ENCODE measurements at places on chromosomes 7 and 10.

DNA sequence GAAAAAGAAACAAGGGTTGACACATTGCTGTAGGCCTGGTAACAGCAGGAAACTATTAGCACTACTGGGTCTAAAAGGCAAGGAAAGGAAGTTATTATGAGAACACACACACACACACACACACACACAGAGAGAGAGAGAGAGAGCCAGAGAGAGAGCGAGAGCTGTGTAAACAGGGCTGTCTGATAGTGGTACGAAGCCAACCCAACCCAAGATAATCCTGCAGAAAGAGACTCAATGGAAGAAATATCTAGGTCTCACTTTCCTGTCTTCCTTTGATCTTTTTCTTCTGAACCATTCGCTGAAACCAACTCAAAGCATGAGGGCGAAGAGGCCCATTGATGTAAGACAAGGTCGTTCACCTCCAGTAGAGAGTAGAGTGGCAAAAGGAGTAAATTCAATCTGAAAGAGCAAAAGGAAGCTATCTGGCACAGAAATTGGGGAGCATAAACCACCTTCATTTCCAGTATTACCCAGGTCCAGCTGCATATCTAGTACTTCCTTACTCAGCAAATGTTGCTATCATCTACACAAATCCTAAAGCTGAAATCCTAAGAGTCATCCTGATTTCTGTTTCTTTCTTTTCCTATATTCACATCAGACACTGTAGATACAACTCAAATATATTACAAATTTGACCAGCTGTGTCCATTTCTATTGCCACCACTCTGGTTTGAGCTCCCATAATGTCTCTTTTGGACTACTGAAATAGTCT lies 110.2 kb downstream of the TMEM26 start:
- DNase-seq = no peak

GRCh38 chr7:152759949-152760853 lies 649 bp downstream of the ACTR3B start:
- DNase-seq = peak; percentile 38

DNA sequence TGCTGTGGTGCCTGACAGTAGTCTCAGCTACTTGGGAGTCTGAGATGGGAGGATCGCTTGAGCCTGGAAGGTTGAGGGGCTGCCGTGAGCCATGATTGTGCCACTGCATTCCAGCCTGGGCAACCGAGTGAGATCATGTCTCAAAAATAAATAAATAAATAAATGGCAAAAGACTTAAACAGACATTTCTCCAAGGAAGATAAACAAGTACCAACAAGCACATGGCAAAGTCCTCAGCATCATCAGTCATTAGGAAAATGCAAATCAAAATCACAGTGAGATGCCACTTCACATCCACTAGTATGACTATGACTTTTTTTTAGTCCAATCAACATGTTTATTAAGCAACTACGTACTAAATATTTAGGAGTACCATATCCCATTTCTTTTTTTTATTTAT lies 21.3 kb upstream of the KPNA7 start:
- no peak for DNase-seq

DNA sequence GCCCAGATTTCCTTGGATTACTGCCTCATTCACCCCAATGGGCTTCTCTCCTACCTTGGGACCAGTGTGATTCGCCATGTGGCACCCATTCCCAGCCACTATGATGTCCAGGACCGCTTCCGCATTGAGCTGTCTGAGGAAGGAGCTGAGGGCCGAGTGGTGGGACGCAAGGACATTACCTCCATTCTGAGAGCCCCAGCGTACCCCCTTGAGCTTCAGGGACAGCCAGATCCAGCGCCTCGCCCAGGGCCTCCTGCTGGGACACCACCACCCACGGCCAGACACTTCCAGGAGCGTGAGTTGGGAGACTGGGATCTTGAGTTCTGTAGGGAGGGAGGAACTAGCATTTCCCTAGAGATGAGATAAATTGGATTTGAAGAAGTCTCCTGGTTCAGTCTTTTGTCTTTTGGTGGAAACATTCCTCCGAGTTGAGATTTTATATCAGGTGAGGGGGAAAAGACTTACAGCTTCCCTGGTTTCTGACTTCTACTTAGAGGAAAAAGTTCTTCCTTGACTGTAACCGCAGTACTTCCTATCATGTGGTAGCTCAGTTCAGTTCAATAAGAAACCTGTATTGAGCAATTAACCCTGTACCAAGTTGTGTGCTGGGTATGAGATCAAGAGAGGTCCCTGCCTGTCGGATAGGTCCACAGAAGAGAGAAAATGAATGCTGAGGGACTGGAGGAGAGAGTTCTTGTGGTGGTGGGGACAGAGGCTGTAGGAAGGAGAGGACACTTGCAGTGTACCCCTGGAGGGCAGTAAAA lies 1.3 kb downstream of the MOSPD3 start:
- DNase-seq = no peak

GRCh38 chr7:45118889-45119331 lies 7.4 kb upstream of the TBRG4 start:
- DNase-seq = no peak

DNA sequence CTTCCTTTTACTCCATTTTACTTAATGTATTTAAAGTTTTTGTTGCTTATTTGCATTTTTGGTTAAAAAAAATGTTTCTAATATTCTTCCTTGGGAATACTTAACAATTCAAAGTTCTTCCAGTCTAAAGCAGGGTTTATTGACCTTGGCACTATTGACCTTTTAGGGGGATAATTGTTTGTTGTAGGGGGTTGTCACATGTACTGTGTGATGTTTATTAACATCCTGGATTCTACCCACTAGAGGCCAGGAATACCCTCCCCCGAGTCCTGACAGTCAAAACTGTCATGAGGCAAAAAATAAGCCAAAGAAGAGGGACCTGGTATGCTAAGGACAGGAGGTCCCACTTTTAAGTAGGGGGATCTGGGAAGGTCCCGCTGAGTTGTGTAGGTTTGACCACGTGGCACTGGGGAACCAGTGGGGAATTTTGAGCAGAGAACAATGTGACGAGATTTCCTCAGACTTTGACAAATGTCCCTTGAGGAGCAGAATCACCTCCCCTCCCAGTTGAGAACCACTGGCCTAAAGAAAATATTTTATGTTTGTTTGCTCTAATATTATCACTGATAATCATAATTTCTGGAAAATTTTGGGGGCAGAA lies 178.3 kb upstream of the PRR15 start:
- no peak for DNase-seq

DNA sequence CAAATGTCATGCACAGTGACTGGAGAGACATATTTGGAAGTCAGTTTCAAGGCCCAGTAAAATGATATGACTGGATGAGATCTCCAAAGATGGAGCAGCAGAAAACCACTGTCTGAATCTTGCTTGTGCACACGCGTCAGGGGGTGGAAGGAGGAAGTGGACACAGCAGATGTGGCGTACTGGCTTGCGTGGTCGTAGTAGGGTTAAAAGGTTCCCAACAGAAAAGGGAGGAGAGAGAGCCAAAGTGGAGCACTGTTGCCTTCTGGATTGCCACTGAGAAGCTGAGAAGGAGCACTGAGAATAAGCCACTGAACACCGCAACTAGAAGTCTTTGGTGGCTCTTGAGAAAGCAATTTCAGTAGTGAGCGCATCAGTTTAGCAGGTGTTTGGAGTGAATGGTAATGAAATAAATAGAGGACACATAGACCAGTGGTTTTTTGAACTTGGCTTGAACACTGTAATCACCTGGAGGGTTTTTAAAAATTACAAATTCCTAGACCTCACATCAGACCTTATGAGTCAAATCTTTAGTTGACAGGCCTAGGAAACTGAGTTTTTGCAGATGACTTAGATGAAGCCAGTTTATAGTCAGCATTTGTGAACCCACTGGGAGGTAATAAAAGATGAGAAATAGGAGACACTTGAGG lies 227.3 kb downstream of the PTEN start:
- DNase-seq = no peak

DNA sequence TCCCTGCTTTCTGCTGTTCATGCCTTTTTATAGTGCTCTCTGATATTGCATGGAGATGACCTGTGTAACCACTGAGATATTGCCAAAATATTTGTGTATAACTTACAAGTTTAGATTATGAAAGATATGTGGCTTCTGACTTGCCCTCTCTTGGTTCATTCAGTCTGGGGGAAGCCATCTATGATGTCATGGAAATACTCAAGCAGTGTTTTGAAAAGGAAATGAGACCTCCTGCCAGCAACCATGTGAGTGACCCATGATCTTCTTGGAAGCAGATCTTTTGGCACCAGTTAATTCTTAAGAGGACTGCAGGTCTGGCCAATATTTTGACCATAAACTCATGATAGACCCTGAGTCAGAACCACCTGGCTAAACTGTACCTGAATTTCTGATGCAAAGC lies 183.0 kb downstream of the THSD7A start:
- no peak for DNase-seq

GRCh38 chr7:79741684-79742083 lies 288.2 kb upstream of the MAGI2 start:
- peak; percentile 27 for DNase-seq

DNA sequence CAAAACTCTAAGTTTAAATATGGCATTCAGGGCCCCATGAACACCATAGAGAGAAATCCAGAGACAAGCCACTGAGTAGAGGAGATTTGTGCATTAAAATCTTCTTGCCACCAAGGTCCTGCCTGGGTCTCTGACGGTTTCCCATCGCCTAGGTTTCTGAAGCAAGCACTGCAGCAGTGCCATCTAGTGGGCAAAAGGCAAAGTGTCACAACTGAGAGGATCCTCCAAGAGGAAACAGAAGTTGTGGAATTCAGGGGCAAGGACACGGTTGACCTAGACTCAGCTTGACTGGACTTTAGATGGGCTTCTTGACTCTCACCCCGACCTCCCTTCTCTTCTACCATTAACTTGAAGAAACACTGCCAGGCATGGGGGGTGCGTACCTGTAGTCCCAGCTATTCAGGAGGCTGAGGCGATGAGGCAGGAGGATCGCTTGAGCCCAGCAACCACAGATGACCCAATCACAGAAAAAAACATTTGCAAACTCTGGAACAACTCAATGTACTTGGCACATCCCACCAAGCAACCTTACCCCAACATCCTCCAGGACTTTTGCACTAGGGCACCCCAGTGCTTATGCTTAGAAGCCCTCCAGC lies 604.1 kb downstream of the GALNT17 start:
- DNase-seq = peak; percentile 90

DNA sequence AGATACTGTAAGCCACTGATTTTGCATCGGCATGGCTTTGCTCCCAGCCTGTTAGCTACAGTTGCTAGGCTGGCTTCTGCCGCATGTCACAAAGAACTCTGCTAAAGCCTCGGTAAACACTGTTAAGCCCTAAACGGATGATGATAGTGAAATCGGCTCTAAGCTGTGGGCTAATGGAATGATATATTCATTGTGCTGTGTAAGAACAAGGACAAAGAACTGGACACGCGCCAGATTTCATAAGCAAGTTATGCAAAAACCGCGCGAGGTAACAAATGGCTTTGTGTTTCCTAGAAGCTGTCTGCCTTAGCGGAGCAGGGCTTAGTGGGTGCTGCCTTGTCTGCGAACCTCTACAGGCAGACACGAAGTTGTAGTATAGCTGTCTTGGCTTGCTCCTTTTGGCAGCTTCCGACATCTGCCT lies 331.3 kb upstream of the COBL start:
- DNase-seq = no peak

- DNase-seq = no peak
These were observed 438.8 kb downstream of the HTR7 start for GRCh38 chr10:90418869-90419652.

- DNase-seq = peak; percentile 60
These were observed 1.1 kb downstream of the FKBP9 start for GRCh38 chr7:32958046-32959025.

- no peak for DNase-seq
These were observed 228.9 kb upstream of the ETV1 start for GRCh38 chr7:14218338-14218737.

GRCh38 chr7:139768249-139768824 lies 9.5 kb downstream of the HIPK2 start:
- DNase-seq = no peak

- DNase-seq = no peak
These were observed 276.3 kb downstream of the GPR37 start for GRCh38 chr7:124489082-124489819.

DNA sequence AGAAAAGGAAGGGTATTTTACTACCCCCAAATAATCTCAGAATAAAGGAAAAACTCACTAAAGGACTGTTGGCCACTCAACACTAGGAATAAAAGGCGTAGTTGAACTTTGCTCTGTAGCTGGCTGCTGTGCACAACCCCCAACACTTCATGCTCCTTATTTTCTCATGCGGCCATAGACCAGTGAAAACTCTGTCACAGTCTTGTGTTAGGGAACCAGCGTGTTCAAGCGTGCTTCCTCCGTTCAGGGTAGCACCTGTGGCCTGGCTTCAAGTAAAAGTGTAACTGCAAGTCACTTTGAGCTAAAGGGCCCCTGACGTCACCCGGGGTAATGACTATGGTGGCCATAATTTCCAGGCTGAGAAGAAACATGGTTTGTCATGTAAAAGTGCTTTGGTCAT lies 27.0 kb downstream of the BLNK start:
- no peak for DNase-seq

- no peak for DNase-seq
These were observed 676.4 kb upstream of the NRP1 start for GRCh38 chr10:34010891-34011290.

- no peak for DNase-seq
These were observed 132.9 kb downstream of the ZMIZ1 start for GRCh38 chr10:79201706-79202105.

- DNase-seq = no peak
These were observed 2.5 kb downstream of the TCF7L2 start for GRCh38 chr10:112952282-112953173.

DNA sequence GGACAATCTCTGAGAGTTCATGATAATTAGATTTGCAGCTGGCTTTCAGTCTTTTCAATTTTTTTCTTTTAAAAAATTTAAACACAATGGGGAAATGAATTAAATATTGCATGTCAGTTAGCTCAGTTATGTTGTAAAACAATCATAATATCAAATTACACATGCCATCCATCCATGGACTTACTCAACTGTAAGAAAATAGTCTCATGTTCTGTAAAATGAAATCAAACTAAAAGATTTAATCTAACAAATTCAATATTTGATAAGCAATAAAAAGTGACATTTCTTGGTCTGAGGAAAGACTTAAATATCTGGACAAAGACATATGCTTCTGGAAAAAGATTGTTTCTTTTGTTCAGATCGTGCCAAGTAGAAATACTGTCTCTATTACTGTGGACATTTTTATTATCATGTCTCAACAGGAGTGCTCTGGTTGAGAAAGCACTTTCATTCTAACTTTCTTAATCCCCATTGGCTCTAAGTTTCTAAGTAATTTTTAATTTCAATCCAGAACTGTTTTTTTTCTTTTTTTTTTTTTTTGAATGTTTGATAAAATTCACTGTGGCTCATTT lies 179.2 kb upstream of the FAM3C start:
- no peak for DNase-seq
